Stimulated activated CD4-positive, alpha-beta T cell treated with anti-CD3 and anti-CD28 coated beads, Interleukin-12 subunit alpha, Interleukin-12 subunit beta, amount 100 ng/mL, for 48 hours (primary cell): ENCODE measurements at places on chromosomes 2 and 18.

- no peak for DNase-seq
Measured at GRCh38 chr18:28359176-28359575, 182.2 kb upstream of the CDH2 start.

- no peak for DNase-seq
Measured at GRCh38 chr2:172340394-172340793, 87.0 kb upstream of the ITGA6 start.

DNA sequence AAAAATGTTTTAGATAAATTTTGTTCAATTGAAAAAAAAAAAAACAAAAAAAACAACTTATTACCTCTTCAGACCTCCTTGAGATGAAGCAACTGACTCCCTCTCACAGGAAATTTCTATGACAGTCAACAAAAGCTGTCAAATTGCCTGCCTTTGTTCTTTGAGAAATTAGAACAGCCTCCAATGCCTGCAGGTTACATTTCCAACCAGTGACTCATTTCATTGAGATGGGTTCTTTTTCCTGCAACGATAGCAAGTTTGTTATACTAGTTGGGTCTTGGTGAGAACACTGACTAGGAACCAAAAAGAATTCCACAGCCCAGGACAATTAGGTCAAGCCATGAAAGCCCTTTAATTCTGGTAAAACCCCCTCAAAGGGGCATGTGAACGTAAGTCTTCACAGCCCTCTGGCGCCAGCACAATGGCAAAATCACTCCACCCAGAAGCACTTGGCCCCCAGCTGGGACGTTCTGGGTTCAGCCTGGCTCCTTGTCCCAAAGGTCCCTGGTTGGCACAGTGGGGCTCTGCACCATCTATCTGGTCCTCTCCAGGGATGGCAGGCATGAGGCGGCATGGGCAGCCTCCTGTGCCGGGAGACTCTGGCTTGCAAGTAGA is 87.0 kb downstream of the SPP2 start:
- no peak for DNase-seq

DNA sequence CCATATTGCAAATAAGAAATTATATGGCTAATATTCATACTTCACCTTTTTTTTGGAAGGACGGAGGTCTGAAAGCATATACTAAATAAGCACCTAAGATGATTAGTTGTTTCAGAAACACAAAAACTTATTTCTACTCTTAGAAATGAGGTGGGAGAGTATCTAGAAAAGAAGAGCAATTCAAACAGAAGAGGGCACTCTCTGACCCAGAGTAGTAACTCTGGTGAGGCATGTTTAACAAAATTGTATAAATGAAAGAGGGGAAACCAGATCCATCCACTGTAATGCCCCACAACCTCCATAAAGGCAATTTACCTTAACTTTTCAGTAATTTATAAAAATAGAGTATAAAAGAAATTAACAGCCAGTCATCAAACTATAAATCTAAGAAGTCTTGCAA is 669.6 kb upstream of the VRK2 start:
- no peak for DNase-seq

DNA sequence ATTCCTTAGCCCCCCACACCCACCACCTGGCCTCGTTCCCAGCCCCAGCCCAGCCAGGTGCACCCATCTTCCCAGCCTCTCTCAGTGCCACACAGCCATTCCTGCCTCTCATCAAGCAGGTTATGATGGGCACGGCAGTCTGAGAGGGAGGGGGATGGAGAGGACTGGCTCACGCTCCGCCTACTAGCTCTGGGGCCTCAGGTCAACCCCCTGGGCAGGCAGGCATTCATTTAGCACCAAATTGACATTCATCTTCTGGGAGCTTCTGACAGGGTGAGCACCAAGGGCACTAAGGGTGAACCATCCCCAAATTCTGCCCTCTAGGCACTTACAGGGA is 66.2 kb upstream of the FOSL2 start:
- no peak for DNase-seq
